Left renal pelvis (tissue), 4 donors: ENCODE measurements at places on chromosomes 3 and 15.

DNA sequence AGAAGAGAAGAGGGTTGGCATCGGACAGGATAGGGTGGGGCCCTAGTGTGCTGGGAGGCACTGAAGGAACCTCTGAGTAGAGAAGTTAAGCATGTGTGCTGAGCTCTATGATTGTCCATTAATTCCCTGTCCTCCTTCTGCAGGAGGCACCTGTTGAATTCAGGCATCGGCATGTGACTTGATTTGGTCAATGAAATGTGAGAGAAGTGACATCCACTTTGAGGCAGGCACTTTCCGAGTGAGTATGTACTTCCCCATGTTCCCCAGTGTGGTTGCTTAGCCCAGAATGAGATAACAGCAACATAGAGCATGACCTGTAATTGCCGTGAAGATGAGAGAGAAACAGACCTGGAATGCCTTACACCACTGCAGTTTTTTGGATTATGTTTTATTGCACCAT lies 224.8 kb downstream of the RPLP1 start:
- DNase-seq = no peak

- no peak for DNase-seq
Measured at GRCh38 chr3:141887051-141887450, 10.6 kb downstream of the ATP1B3 start.

GRCh38 chr3:142098964-142099363 lies 50.4 kb downstream of the TFDP2 start:
- DNase-seq = no peak

DNA sequence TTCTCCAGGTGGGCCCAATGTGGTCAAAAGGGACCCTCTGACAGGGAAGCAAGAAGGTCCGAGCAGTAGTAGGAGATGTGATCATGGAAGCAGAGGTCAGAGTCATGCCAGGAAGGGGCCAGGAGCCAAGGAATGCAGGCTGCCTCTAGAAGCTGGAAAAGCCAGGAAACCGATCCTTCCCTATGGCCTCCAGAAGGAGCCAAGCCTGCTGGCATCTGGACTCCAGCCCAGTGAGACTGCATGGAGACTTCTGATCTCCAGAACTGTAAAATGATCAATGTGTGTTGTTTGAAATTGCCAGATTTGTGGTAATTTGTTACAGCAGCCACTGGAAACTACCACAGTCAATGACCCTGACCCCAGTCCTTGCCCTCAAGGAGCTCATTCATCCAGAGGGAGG lies 56.8 kb upstream of the SPATA12 start:
- DNase-seq = no peak

DNA sequence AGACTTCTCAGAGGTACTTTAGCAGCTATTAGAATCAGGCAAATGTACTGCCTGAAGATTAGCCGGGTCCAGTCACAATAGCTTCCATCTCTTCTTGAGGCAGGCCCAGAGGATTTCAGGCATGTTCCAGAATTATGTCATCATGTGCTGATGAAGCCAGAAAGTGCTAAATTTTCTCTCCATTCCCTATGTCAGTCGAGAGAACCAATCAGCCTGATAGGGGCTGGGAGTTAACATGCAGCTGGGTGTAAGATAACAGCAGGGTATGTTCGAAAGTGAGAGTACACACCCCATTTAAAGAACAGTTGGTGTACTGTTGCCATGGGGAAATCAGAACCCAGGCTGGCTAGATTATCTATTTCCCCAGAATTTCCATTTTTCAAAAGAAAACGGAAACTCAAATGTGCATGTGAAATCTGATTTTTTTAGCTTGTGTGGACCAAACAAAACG lies 48.7 kb downstream of the MYH15 start:
- DNase-seq = no peak

- DNase-seq = no peak
Measured at GRCh38 chr3:49799761-49800160, at the start of gene CDHR4. TSS of gene CDHR4 (minus strand) at chr3:49799873. CDS start at chr3:49799812, 61 bp downstream.

DNA sequence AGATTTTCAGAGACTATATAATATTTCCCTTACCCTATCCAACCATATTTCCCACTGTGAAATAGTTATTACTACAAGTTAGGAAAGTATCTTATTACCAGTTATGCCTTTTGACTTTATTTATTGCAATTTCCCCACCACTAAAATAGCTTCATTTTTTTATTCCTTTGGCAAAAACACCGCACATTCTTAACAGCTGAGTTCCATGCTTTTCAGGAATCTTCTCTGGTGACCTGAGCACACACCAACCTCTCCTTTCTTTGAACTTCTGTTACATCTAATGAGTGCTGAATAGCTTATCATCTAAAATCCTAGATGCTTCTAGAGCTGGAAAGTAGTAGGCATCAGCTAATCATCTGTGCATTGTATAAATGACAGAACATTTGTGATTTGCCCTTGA lies 99.1 kb downstream of the UBE2E2 start:
- no peak for DNase-seq

GRCh38 chr3:159789742-159790635 lies 198.6 kb upstream of the IL12A start:
- DNase-seq = no peak

GRCh38 chr15:51731549-51732267 lies 5.7 kb downstream of the LYSMD2 start:
- DNase-seq = no peak

DNA sequence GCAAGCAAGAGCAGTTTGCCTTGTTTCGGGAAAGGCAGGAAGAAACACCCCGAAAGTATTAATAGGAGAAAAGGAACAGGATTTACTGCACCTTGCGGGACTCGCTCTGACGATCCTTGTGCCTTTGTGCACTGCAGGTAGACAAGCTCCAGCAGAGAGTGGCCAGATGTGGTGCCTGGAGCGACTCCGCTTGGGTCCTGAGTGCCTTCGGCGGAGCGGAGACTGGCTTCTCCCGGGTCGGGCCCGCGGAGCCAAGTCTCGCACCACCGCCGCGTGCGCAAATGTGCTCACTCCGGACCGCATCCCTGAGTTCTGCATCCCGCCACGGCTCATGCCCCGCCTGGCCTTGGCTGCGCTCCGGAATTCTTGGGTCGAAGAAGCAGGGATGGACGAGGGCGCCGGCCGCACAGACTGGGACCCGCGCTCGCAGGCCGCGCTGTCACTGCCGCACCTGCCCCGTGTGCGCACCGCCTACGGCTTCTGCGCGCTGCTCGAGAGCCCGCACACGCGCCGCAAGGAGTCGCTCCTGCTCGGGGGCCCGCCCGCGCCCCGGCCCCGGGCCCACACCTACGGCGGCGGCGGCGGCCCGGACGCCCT lies 769 bp downstream of the C2CD4A start:
- no peak for DNase-seq

DNA sequence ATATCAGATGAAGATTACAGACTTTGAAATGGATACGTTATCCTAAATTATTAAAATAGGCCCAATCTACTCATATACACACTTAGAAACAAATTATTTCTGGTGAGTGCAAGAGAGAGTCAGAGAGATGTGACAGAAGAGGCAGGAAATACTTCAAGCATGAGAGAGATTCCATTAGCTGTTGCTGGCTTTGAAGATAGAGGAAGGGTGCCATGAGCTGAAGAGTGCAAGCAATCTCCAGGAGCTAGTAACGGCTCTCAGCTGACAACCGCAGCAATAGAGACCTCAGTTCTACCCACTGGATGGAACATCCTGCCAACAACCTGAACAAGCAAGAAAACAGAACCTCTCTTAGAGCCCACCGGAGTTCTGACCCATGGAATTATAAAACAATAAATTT lies 270.7 kb upstream of the SLITRK3 start:
- no peak for DNase-seq

- no peak for DNase-seq
Measured at GRCh38 chr15:48309740-48310139, 21.5 kb upstream of the DUT start.

- DNase-seq = no peak
Measured at GRCh38 chr15:53709821-53710220, 49.6 kb downstream of the WDR72 start.

DNA sequence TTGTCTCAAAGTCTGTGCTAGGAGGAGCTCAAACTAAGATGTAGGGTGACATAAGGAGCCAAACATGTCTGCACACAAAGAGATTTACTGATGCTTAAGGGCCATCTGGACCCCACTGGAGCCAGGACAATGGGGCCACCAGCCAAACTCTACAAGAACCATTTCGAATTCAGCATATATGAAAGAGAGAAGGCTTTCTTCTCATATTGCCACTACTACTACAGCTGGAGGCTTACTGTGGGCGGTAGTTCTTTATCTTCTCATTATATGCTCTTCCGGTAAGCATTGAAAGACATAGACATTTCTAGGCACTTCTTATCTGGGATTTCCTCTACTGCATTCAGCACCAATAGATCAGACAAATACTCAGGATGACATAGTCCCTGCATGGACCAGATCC lies 404.4 kb upstream of the PROK2 start:
- DNase-seq = no peak

- DNase-seq = no peak
Measured at GRCh38 chr15:87724330-87724729, 532.2 kb downstream of the NTRK3 start.

DNA sequence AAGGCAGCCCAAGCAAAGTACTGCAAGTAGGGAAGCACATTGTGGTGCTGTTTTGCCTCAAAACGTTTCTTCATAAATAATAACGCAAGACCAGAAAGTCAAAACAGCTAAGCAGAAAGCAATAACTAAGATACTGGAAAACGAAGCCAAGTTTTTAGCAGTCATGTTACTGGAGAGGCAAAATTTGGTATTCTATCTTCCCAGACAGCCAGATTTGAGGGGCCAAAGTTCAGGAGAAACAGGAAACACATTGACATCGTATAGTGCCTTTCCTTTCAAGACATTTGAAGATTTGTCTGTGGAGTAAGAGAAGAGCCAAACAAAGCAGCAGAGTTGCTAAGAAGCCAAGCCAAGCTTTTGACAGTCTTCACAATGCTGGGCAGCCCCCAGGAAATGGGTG lies 843.6 kb upstream of the NECTIN3 start:
- DNase-seq = no peak

DNA sequence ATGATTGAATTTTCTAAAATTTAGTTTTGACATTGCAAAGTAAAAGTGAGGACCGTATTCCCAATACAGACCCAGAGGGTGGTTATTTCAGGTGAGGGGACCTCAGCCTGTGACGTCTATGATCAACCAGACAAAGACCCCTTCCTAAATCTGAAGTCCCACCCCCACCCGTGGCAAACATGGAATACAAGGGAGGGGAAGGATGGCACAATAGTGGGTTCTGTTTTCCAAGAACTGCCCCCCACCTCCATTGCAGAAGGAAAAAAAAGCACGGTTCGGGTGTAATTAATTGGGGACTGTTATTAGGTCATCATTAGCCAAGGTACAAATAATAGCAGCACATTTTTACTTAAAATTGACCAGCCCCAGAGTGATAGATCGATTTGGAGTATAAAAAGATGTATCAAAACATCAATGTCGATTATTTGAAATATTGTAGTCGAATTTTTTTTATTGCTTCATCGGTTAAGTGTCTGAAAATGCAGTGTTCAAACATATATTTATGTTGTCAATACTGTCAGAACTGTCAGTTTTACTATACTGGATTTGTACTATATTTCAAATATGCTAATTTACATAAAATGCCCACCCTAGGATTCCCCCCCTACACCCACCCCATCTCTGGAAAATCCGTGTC lies 7.5 kb upstream of the MEIS2 start:
- no peak for DNase-seq

DNA sequence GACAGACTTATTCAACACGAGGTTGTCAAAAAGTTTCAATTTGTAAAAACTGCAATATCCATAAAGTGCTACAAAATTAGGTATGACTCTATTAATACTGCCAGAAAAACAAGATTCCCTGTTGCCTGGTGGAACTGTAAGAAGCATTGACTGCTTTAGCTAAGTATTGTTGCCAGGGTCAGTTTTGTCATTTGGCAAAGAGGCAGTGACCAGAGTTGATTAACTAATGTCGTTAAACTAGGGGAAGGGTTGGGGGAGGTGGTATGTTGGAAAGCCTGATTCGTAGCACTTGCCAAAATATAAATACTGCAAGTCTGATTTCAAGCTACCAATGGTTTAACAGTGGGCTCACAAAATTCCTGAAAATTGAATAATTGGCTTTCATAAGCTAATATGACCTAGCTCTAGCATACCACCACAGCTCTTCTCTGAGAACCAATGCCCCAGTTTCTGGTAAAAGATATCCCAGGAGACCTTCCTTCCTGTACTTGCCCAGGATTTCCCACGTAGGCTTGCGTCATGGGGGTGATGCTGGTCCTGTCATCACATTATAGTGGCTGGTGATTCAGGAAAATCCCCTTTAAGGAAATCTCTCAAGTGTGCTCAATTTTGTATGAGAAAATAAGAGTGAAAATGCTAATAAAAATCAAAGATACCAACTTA lies 266.4 kb upstream of the TBC1D5 start:
- no peak for DNase-seq

- DNase-seq = no peak
Measured at GRCh38 chr15:42749266-42749665, 12.3 kb upstream of the CDAN1 start.

- DNase-seq = no peak
Measured at GRCh38 chr3:132537297-132537696, 59.8 kb upstream of the ACKR4 start.

DNA sequence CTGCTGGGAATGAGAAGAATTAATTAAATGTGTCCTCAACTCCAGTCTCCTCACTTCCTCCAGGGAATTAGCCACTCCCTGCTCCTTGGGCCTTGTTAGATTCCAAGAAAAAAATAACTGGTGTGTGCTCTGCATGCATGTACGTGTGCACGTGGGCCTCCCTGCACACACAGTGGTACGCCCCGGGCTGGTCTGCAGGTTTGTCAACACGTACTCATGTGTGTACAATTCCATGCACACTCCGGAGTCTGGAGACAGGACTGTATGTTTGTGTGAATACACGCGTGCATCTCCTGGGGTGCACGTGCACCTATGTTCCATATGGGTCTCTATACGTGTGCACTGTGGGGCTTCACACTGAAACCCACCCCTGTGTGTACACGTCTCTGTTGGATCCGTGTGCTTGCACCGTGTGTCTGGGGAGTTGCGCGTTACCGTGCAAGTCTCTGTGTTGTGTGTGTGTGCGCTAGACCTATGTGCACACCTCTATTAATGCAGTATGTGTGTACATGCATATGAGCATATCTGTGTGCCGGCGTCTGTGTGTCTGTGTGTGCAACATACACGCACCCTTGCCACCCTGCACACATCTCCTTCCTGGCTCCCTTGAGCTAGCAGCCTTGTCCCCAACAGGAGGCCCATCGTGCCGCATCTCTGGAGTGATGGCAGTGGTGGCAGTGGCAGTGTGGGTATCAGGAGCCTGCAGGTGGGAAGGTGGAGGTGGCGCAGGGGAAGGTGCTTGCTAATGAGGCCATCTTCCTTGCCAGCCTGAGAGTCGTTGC lies 210.1 kb downstream of the TBC1D2B start:
- DNase-seq = no peak

DNA sequence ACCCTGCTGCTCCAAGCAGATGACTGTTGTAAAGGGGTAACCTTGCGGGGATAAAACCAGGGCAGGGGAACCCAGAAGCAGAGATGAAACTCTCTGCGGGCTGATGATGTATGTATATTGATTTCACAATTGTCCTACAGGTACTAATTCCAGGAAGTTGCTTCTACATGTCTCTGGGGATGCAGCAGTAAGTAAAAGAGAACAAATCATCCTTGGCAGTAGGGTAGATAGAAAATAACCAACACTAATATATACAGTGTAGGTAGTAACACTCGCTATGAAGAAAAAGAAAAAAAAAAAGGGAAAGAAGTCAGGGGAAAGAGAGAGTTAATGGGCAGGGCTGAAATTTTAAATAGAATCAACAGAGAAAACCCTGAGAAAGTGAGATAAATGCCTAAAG lies 50.2 kb downstream of the EPHA3 start:
- DNase-seq = no peak
